ENCODE measurements at places on chromosomes 3 and 15.

DNA sequence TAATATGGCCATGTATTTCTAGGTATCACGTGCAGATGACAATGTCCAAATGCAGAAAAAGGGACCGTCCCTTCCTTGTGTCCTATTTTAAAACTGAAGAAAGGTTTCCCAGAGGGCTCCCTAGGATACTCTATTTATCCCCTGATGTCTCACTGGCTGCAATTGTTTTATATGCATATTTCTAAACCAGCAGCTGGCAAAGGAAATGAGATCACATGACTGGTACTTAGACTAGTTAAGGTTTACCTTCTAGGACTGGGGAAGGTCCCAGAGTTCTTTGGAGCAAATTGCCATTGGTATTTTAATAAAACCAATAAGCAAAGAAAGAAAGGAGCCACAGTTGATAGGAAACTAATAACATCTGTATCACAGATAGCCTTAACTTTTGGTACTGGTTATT, 29.5 kb downstream of the GTF2E1 start:
- DNase-seq = no peak

GRCh38 chr15:94673801-94674200, 442.4 kb downstream of the MCTP2 start:
- DNase-seq = no peak

GRCh38 chr3:194983620-194984019, 287.3 kb downstream of the XXYLT1 start:
- no peak for DNase-seq

DNA sequence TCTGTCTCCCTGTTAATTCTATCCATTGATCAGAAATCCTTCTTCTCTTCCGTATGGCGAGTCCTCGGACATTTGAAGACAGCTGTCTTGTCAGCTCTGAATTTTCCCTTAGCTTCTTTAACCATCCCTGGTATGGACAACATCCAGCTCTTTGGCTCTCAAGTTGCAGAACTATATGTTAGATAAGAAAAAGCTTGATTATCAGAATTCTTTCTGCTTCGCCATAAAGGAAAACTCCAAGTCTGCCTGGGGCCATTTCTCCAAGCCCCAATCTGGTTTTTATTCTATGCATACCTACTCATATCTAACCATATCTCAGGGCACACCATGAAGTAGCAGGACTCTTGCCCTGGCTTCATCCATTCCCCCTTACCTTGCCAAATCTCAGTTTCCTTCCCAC, 215.7 kb upstream of the TMC3 start:
- no peak for DNase-seq

DNA sequence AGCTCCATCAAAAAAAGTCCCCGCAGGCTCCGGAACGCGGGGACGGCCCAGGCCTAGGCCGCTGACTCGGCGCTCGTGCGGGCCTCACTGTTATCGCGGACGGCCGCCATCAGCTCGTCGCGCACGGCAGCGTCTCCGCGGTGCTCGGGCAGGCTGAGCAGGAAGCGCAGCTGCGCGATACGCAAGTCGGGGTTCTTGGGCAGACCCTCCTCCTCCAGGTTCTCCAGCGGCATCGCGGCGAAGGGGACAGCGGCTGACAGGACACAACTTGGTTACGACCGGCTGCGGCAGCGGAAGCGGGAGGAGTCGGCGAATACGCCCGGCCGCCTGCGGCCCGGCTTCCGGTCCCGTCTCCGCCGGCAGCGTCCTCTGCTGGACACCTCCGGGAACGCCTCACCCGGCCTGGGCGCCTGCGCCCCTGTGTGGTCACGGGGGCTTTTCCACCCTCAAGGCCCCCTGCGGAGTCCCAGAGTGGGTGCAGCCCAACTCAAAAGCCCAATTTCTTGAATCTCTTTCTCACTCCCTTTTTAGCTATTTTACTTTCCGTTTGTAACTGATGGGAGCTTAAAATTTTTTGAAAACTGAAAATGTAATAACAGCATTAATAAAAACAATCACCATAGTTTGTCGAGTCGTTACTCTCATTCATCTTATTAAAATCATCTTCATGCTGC, at the start of gene PSMD6:
PSMD6 (minus strand) TSS at position 308 of the 674 bp plus-strand sequence; CDS start at position 233, 75 bp downstream.
- DNase-seq = peak; percentile 39

GRCh38 chr3:59256230-59256629, 206.4 kb upstream of the CFAP20DC start:
- no peak for DNase-seq

DNA sequence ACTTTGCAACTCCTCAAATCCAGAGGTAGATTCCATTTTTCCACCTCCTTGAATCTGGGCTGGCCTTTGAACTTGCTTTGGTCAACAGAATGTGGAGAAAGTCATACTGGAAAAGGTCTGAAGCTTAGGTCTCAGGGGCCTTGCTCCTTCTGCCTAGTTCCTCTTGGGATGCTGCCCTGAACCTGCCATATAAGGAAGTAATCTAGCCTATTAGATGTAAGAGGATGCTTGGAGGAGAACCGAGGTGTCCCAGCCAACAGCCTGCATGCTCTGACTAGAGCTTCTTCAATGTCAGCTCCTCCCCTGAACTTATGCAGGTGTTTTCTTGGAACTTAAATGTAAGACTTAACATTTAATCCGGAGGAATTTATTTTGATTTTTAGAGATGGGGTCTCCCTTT, 2.0 kb upstream of the TMED3 start:
- DNase-seq = no peak

GRCh38 chr3:70833239-70833960, 521.0 kb upstream of the MDFIC2 start:
- DNase-seq = no peak

DNA sequence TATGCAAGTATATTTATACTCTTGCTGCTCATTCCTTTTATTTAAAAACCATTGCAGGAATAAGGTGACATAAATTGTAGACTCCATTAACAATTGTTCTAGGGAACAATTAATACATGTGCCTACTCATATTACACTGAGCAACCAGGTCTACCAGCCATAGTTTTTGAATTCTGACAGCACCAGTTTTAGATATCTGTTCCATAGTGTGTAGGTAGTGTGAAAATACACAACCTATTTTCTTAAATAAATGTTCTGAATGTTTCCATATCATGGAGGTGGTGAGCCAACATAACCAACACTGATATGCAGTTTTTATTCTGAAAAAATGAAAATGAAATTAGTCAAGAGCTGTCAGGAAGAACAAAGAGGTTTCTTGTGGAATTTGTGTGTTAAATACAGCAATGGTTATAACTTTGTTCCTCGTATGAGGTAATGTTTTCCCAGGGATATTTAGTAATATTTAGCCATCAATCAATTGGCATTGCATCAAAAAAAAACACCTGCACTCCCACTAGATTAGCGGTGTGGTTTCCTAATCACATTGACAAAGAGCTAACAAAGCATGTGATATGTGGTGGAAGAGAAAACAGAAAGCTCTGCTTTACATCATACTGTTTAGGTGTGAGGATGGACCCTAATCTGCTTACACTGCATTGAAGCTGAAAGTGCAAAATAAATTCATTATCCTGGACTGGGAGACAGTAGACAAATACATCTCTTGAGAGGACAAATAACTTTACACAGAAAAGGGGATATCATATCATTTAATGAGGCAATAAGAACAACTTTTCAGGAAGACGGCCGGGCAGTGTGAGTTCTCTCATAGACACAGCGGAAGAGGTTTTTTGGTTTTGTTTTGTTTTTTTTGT, 369.5 kb upstream of the THBS1 start:
- DNase-seq = no peak

GRCh38 chr3:149174901-149175300, 45.5 kb downstream of the HPS3 start:
- no peak for DNase-seq

DNA sequence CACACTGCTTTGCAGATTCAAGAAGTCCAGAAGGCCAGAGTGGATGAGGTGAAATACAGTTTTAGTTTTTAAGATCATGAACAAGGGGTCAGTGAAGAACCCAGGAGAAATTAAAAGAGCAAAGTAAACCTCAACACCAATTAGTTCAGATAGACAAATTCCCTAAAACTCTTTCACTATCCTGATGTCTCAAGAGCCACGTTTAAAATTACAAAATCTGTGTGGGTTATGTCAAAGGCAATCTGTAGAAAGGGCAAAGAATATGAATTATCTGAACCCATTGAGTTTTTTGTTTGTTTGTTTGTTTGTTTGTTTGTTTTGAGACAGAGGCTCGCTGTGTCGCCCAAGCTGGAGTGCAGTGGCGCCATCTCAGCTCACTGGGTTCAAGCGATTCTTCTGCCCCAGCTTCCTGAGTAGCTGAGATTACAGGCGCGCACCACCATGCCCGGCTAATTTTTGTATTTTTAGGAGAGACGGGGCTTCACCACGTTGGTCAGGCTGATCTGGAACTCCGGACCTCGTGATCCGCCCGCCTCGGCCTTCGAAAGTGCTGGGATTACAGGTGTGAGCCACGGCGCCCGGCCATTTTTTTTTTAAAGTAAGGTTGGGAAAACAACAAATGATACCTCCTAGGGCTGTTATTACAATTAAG, 32.1 kb upstream of the ST3GAL6 start:
- no peak for DNase-seq

DNA sequence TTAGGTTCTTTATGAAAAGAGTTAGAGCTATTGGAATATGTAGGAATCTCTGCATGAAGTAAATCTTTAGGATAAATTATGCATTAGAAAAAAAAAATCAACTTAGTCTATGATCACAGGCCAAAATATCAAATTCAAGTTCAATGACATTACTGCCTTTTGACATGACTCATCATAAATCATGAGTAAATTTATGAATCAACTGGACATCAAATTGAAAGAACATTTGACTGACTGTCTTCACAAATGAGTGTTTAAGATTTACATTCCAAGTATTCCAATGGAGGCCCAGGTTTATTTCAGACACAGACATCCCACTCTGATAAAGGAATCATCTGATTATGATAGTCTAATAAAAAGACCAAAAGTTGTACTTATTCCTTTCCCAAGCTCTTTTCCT, 192.8 kb upstream of the TTC14 start:
- no peak for DNase-seq

- no peak for DNase-seq
Observed at GRCh38 chr3:58994746-58995330, 55.0 kb downstream of the CFAP20DC start.

GRCh38 chr3:134333522-134334181, 40.6 kb downstream of the AMOTL2 start:
- no peak for DNase-seq

DNA sequence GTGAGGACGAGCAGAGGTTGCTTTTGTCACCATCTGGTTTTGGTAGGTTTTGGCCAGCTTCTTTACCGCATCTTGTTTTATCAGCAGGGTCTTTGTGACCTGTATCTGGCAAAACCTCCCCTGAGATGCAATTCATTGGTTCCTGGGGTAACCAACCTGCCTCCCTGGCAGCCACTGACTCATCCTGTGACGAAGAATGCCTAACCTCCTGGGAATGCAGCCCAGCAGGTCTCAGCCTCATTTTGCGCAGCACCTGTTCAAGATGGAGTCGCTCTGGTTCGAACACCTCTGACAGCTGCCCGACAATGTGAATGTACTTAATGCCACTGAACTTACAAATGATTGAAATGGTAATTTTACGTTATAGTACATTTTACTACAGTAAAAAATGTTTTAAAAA, 6.8 kb upstream of the ADAMTS17 start:
- no peak for DNase-seq

DNA sequence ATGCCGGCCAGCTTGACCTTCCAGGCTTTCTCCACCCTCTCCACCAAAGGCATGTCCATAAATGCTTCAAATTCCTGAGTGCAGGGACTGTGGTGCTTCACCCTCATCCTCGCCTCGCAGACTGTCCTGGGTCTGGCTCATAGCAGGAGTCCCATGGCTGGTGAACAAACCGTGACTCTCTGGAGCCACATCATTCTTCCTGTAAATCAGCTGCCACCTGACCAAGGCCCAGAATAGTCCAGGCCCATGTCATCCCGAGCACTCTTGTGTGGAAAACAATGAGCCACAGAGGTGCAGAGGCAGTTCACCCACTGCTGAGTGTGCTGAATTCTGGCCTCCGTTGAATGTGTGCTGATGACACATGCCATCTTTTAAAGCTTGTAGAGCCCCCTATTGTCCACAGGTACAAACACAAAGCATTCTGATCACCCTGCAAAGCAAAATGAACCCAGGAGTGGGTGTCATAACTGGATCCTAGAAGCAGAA, 68.6 kb downstream of the ABHD5 start:
- no peak for DNase-seq

GRCh38 chr3:114899186-114899931, 247.7 kb downstream of the ZBTB20 start:
- DNase-seq = peak; percentile 65

DNA sequence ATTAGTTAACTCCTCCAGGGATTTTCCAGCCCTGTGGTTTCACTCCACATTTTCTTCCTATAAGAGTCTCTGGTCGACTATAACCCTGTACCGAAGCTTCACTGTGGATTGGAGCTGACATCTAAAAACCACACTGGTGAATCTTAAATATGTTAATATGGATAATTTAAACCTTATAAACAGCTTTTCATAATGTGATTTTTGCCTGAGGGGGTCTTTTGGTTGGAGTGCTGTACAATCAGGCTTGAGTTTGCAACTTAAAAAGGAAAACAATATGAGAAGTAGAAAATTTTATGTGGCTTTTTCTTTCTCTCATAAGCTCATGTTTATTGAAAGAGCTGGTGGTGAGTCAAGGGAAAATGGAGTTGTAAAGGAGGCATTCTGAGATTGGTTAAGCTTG, 313.7 kb downstream of the VPS13C start:
- no peak for DNase-seq

DNA sequence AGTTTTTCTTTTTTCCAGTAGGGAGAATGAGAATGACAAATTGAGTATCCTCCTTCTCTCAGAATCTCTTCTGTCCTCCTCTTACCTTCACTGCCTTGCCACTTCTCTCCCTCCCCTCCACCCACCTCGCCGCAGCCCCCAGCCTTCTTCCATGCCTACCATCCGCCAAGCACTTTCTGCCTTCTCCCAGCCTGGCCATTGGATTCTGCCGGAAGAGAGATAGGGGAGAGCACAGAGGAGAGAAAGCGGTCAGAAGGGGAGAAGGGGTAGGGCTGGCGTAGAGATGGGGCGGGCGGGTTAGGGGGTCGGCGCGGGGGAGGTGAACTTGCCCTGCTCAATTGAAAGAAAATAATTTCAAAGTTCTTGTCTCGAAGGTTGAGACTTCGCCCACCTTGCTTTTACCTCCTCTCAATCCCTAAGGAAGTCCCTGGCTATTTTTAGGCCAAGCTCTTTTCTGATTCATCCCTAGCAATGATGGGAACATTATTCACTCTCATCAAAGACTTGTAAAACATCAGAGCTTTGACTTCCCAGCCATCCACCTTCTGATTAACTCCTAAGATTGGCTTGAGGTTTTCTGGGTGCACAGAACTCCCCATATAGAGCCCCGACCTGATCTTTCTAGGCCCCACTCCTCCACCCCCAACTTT, 811 bp downstream of the C3orf52 start:
- no peak for DNase-seq

DNA sequence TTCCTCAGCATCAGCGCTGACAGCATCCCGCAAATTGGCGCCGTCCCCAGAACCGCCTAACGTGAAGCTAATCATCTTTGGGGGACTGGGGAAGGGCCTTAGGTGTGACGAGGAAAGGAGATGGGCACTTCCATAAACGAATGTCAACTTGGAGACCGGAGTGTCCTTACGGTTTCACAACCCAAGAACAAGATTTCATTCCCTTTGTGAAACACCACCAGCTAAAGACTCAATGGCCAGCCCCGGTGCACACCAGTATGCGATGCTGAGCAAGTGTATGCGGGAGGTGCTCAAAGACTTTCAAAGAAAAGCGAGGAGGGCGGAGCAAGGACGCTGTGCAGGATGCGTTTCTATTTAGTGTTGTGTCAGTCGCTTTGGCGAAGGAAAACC, 759 bp upstream of the TTBK2 start:
- DNase-seq = no peak

All from NCI-H510A (cell line).